Activated T-helper 9 cell treated with anti-CD3 and anti-CD28 coated beads, Interleukin-2, amount 50 U/mL, for 16 hours (primary cell): ENCODE measurements at places on chromosomes 2 and 18.
A peak's percentile ranks its signal among the peaks of the same experiment; 100 is the strongest.

- DNase-seq: no peak
These were observed 56.6 kb upstream of the TLK1 start for GRCh38 chr2:171217330-171217729.

- no peak for DNase-seq
These were observed 5.0 kb upstream of the CHST10 start for GRCh38 chr2:100422320-100423055.

DNA sequence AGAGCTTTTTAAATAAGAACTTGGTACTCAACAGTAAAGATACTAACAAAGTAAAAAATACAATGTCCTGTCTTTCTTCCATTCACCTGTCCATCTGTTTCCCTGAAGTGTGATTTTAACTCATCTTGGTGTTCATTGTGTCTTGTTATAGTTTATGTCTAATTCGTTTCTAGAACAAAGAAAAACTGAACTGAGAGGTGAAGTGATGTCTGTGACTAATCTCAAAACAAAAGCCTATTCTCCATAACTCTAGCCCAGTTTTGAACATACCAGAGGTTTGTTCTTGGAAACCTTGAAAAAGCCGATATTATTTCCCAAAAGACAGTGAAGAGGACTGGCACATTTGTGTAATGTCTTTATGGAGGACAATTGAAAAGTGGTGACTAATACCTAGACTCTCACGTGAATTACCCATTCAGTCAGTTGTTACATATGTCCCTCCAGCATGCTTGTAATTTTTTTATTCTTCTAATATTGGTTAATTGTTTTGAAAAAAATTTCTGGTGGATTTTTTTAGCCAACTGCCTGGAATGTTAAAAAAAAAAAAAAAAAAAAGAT lies 725.8 kb downstream of the SATB2 start:
- DNase-seq: no peak

DNA sequence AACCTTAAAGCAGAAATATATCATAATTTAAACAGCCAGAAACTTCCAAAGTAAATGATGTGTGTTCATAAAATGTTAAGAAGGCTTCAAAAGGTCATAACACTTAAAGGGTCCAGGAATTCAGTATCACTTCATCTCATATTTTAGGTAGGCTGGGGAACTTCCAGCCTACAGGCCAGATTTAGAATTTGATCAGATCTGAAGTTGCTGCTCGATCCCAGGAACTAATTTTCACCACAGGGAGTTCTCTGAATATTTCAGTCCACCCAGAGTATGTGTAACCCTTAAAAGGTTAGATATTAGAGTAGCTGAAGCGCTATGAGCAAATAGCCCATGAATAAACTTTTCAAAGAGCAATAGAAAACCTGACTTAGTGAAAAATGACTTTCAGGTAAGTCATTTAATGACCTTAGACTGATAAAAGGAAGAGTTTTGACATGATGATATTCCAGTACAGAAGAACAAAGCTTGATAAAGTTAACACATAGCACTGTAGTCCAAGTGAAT lies 1.7 kb downstream of the WIPF1 start:
- no peak for DNase-seq

- DNase-seq: no peak
These were observed 11.1 kb upstream of the DGKD start for GRCh38 chr2:233343171-233343705.

DNA sequence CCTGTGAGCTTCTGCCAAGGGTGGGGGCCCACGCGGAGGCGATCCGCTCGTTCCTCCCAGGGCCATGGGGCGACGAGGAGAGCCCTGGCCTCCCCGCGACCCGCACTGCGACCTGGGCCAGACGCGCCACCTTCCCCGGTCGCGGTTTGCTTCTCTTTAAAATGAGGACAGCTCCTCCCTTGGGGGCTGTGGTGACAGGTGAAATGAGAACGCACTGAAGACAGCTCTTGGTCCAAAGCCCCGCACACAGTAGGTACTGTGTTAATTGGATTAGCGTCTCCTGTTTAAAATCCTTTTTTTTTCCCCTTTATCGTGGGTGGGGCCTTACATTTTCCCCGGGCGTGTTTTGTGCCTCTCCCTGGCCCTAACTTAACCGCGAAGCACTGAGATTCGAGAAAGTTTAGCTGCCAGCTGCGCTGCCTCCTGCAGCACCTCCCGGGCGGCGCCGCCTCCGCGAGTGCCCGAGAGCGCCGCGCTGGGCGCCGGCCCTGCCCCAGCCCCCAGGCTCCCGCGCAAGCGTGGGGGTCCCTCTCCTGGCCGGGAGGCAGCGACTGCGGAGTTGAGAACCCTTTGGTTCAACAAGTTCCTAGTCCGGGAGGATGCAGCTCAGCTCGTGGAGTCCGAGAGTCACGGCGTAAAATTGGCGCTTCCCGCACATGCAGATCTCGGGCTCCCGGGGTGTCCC lies 1.1 kb downstream of the HPCAL1 start:
- DNase-seq: peak; percentile 21

DNA sequence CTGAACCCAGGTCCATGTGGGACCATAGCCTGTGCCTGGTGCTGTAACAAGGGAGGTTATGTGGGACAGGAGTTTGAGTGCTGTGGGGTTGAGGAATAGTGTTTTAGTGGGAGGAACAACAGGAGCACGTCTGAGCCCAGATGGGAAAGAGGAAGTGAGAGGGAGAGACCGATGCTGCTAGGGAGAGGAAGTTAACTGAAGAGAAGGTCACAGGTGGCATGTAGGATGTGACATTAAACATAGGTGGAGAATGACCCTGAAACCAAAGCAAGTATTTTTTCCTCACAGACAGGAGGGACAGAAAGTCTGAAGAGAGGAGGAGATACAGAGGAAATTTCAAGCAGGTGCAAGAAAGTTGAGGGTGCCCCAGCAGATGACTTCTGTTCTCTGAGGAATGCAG lies 87.8 kb downstream of the ACOXL start:
- DNase-seq: no peak

DNA sequence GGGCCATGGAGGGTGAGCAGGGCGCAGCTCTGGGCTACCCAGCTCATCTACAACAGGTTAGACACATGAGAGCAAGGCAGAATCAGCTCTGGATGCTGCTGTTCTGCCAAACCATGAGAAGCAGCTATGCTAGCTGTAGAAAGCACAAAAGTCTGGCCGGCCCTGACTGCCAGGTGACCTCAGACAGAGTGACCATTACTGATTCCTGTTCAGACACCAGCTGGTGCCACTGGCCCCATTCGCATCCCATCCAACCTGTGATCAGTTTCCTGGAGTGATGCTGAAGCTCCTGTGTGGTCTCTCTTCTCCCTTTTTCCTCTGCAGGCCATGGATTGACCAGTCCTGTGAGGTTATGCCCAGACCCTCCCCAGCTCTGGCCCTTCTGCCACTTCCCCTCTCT lies 14.3 kb downstream of the RBMS1 start:
- no peak for DNase-seq

GRCh38 chr2:235533198-235533597 lies 39.4 kb downstream of the AGAP1 start:
- DNase-seq: no peak

DNA sequence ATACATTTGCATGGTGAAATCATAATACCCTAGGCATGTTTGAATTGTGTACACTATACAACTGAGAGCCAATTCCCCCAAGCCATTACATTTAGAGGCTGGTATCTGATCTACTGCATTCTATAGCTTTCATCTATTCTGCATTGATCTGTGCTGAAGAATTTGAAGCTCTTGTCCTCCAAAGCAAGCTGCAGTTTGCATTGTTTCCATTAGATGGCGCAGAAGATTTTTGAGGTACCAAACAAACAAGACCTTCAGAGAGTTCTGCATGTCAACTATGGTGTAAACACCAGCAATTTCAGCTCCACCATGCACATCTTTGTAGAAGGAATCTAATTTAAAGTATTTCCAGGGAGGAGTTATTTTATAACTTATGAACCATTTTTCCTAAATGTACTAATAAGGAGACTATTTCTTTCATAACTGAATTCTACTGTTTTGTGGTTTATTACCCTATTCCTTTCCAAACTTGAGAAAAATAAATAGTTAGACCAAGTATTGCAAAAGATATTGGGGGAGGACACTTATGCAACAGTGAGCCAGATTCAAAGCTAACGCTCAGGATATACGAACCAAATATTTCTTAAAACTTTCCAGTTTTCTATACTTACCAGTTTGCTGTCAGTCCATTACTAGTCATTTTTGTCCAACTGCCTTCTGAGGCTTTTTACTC lies 761.8 kb upstream of the ACVR2A start:
- peak; percentile 13 for DNase-seq

- DNase-seq: no peak
These were observed 5.1 kb downstream of the CXCR1 start for GRCh38 chr2:218161644-218162043.

DNA sequence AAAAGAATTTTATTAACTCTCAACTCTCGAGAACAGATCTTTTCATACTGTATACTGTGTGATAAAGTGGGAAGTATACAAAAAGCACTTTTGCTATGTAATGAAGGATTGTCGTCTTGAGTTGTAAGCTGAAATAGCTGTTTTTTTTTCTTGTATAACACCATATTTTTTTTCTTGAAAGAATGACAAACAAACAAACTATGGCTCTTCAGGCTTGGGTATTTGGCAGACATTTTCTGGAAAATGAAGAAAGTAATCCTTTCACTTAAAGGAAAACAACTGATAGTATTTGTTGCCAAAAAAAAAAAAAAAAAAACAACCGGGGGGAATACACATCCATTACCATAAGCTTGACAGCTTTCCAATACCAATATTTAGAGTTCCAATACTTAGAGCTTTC lies 230.4 kb downstream of the ICOS start:
- DNase-seq: no peak

DNA sequence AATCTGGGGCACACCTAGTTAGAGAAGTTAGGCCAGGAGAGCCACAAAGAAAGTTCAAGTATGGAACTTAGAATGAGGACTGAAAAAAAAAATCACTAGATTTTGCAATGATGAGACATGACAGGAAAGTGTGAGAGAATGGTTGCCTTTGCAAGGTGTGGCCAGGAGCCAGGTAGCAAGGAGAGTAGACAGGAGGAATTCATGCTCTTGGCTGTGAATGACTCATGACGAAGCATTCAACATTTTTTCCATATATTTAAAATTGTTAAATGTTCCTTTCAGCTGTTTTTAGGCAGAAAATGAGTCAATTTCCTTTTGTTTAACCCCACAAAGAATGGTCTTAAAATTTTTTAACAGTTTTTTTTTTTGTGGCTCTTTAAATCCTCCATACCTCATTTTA lies 636.9 kb downstream of the PLCL1 start:
- no peak for DNase-seq

DNA sequence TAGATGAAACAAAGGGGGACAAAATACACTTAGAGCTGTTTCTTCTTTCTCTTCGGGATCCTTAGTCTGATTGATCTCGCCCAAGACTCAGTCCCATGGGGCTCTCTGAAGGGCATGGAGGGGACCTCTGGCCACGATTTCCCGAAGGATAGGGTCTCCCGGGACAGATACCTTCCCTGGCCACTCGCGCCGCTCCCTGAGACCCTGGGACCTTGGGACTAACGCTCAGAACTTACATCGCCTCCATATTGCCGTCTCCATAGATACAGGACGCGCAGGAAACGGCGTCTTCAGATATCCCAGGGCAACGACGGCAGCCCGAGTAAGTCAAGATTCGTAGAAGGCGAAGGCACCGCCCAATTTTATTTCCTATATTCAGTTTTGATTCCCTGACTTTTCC lies at the start of gene CFAP65:
TSS of gene CFAP65 (minus strand) at position 265 of the 400 bp plus-strand sequence. CDS start 2,468 bp downstream, outside the sequence.
- no peak for DNase-seq

DNA sequence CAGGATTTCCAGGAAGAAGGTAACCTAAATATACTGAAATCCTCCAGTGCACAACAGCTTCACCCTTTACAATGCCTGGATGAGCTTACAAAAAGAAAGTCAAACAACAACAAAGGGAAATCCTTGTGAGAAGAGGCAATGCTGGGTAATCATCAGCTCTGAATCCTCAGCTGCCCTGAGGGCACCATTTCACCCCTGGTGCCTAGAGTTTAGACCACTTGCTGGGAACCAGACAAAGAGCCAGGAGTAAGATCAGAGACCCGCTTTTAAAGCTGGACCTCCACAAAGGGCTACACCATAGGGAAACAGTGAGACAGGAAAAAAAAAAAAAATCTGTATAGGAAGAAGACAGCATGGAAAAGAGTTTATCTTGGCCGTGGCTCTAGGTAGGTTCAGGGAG lies 97.0 kb downstream of the FOXI3 start:
- DNase-seq: no peak

GRCh38 chr2:96530474-96531357 lies 5.8 kb upstream of the ARID5A start:
- no peak for DNase-seq

- no peak for DNase-seq
These were observed 64.4 kb downstream of the TRABD2A start for GRCh38 chr2:84816426-84817026.

DNA sequence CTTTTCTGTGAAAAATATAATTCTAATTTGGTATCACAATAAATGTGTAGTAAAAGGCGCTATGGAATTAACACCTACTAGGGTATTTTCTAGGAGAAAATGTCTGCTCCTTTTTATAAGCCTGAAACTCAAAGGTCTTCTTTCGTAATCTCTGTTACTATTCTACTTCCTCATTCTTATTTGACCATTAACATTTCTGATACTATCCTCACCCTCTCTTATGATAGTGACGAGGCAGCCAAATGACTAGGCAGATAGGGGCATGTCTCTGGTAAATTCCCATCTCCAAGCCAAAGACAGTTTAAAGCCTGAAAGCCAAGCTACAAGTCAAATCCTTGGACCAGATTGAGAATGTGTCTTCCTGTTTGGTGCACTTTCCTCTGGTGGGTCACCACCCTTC lies 251.7 kb downstream of the LRRTM4 start:
- DNase-seq: no peak

GRCh38 chr2:232367016-232367415 lies 11.5 kb upstream of the ALPP start:
- no peak for DNase-seq

GRCh38 chr18:3448838-3449511 lies 997 bp upstream of the TGIF1 start:
- peak; percentile 32 for DNase-seq

DNA sequence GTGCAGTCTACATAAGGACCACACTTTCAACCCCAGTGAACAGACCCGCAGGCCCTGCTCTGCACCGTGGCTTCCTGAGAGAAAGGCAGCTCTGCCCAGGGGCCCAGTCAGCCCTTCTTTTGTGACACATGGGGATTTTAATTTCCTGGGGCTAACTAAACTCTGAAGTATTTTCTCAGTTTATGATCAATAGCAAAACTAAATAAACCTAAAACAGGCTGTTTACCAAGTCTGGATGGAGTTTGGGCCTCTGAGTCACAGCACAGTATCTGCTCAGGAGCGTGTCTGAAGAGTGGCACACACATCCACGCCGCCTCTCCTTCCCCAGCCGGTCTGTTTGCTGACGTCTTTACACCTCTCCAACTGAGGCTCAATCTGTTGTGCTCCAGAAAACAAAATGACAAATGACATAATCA lies 72.3 kb downstream of the LDLRAD4 start:
- no peak for DNase-seq

DNA sequence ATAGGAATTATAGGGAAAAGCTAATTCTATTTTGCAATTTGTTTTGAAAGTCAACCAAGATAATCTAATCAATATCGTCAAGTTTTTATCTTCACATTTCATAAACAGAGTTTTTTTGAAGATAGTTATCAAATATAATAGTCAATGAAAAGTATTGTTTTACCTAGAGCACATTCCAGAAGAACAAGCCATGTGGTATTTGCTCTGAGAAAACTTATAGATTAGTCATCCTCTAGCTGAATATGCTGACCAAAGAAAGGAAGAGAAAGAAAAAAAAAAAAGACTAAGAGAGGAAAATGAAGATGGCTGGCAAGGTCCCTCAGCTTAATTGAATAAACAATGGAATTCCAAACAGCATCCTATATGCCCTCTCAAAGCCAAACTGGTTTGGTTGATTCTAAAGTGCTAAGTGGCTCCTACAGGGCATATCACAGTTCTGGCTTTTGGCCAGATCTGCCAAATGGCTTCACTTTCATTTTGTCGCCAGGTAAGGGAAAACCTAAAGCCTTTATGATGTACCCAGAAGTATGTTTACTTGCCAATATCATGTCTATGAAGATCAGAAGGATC lies 132.6 kb downstream of the VWC2L start:
- DNase-seq: no peak
